ENCODE measurements at places on chromosomes 2 and 18.

GRCh38 chr2:240814280-240814679 is 5.7 kb downstream of the KIF1A start:
- DNase-seq: no peak

GRCh38 chr18:21298351-21298750 is 56.3 kb downstream of the GREB1L start:
- no peak for DNase-seq

DNA sequence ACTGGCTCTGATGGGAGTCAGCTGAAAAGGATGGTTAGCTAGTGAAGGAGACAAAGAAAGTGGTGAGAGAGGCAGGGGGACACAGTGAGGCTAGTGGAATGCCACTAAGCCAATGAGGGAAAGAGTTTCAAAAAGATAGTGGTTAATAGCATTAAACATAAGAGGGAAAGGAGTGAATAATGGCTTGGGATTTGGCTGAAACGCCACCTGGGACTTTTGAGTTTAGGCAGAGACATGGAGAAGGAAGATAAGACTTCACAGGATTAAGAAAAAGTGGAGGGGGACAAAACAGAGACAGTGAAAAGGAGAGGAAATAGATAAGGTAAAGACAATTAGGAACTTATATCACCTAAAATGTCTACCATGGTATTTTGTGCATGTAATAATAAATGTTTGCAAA is 6.9 kb downstream of the CD28 start:
- DNase-seq: no peak

GRCh38 chr2:188117706-188118105 is 174.0 kb upstream of the GULP1 start:
- DNase-seq: no peak

GRCh38 chr18:38076346-38077070 is 510.9 kb upstream of the CELF4 start:
- DNase-seq: no peak

GRCh38 chr2:62016957-62017356 is 111.5 kb downstream of the COMMD1 start:
- DNase-seq: no peak

DNA sequence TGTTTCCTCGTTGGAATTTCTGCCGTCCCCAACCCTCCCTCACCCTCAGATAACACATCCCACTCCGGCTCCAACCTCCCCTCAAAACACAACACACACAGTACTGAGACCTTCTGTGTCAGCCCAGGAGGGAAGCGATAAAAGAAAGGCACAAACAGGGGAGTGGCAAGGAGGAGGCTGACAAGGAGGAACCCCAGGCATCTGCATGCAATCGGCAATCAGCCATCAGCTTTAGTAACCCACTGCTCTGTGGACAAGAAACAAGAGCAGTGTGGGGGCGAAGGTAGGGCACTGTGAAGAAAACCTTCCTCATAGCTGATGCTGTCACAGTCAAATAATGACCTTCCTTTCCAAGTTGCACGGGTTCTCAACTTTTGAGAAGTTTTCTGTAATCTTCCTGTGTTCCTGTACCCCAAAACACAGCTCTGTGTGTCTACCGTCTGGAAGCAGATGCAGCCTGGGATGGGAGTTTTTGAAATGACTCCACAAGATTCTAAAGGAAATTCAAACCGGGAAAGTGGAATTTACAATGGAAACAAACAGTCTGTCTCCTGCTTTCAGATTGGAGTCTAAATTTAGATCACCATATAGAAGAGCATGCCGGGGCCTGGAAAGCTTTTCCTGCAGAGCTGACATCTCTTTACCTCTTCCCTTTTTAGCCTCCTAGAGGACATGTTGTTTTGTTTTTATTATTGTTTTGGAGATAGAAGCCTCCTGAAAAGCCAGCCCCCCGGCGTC is 16.4 kb upstream of the LPIN2 start:
- no peak for DNase-seq

- peak; percentile 47 for DNase-seq
Measured at GRCh38 chr2:118169359-118170005, 81.2 kb downstream of the INSIG2 start.

DNA sequence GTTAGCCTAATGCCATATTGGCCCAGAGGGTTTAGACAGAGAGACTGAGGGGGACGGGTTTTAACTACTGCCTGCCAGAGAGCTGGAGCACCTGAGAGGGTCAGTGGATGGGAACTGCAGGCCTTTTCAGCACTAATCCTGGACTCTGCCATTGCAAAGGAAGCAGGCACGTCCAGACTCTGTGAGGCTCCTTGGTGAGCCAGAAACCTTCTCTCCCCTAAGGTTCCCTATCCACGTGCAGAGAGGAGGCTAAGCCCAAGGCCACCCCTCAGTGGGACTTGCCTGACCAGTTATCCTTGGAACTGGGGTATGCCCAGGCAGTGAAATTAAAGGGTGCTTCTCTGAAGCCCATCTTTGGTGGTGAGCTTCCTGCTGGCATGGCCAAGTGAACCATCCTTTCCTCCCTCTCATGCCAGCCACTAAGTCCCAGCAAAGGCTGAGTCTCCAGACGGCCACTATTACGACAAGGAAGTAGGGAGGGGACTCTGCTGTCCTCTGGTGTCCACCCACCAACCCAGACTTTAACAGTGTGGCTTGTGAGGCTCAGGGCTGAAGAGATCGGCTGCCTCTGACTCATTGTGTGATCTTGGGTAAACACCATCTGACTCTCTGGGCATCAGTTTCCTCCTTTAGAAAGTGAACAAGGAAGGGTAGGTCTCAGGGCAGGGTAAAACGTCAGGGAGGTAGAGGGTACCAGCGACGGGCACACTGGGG is 3.9 kb upstream of the MLPH start:
- DNase-seq: peak; percentile 77

DNA sequence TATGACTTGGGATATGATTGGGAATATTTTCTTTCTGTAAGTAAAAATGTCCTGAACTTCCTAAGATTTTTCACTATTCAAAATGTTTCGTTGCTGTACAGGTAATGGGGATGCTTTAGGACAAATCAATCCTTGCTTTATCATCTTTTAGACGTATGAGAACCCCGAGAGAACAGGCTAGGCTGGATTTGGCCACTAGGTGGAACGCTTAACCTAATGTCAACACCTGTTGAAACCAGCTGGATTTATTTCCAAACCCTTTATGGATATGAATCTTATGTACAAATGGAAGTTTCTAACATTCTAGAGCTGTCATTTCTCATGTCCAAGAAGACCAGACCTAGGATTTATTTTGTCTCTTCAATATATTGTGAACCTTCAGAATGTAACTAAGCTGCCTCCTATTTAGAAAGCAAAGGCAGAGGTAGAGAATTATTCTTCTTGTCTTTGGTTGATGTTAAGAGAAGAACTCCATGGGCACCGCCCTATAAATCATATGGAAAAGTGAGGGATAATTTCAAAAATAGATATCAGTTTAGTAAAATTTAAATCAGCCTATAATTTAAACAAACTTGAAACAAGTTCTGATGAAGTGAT is 96.7 kb downstream of the PMAIP1 start:
- peak; percentile 70 for DNase-seq

DNA sequence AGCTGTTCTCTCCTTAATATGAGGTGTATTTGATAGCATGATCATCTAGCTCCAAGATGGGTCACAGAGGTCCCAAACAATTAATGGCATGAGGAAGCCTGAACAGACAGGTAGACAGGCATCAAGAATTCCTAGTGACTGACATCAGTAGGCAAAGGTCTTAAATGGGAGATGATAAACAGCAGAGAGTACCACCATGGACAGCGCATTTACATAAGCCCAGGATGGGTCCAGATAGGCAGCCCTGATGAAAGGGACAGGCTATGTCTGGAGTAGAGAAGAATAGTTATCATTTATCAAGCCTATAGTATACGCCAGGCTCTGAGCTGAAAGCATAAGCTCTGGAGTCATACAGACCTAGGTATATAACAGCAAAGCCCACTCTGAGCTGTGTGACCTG is 434.7 kb upstream of the SETBP1 start:
- DNase-seq: no peak

GRCh38 chr2:28552045-28552823 is 56.4 kb downstream of the PLB1 start:
- DNase-seq: peak; percentile 78

GRCh38 chr2:188607501-188607900 is 315.8 kb downstream of the GULP1 start:
- DNase-seq: peak; percentile 57

GRCh38 chr2:56613254-56613653 is 429.5 kb downstream of the CCDC85A start:
- no peak for DNase-seq

- DNase-seq: peak; percentile 83
Measured at GRCh38 chr2:38508311-38509039, 94.3 kb downstream of the HNRNPLL start.

GRCh38 chr2:55478610-55479304 is 40.8 kb upstream of the CFAP36 start:
- DNase-seq: no peak

- peak; percentile 6 for DNase-seq
Measured at GRCh38 chr2:43387092-43388062, 161.0 kb upstream of the ZFP36L2 start.

GRCh38 chr2:67828066-67828465 is 234.7 kb downstream of the C1D start:
- no peak for DNase-seq

DNA sequence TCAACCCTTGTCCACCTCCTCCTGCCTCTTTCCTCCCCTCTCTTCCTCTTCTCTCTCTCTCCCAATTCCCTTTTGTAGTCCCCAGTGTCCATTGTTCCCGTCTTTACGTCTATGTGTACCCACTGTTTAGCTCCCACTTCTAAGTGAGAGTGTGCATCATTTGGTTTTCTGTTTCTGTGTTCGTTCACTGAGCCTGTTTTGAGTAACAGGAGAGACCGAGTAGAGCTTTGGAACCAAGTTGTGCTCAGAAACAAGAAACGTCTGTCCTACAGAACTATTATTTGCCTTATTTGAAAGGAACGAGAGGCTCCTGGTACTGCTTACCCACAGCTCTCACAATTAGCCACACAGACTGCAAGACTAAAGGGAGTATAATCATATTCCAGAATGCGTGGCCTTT is 50.1 kb upstream of the MAPRE2 start:
- no peak for DNase-seq

DNA sequence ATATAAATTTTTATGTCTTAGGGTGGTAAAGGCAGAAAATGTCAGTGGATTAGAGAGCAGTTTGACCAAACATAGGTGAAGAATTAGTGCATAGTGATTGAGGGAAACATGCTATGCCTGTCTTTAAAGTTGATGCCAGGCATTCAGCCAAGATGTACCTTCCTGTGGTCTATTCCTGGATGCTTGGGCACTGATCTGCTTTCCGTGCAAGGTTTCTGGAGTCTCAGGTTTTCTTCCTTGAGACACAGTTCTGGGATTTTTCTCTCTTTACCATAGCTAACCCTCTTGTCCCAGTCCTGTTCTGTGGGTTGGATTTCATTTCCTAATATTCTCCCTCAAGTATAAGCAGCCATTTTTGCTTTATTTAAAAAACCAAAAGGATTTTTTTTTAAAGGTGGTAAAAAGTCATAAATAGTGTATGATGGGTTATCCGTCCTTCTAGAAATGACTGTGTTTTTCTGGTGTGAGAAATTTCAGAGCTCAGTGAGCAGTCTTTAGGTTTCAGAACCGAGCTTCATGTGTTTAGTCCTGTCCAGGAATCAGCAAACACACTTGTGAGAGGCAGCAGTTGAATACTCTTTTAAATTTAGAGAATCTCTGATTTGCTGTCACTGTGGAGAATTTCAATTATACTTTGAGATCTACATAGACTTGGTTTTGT is 43.0 kb upstream of the CYBRD1 start:
- no peak for DNase-seq

DNA sequence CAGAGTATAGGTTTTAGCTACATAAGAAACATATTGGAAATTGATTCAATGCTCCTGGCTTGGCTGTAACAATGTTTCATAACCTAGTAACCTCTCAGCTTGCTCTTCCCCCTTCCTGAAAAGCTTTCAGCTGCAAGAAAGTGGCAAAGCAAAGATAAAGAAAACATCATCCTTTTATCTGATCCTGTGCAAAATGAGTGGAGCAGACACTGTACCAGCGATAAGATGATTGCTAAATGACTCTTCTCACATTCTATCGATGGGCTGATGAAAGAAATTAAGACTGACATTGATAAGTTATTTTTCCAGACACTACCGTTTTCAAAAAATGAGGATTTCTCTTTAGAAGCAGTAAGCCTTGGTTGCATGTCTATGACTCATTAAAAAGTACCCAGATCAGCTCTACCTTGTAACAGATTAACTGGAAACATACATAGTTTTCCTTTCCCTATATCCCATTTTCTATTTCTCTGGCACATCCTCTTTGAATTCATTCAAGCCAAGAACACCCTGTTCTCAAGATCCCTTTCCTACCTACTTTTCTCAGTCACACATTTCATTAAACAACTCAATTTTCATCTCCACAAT is 87.1 kb upstream of the LYPD1 start:
- peak; percentile 60 for DNase-seq

- DNase-seq: no peak
Measured at GRCh38 chr2:99707592-99707991, 217.8 kb upstream of the REV1 start.

- peak; percentile 78 for DNase-seq
Measured at GRCh38 chr2:135245071-135245470, 193.0 kb downstream of the RAB3GAP1 start.

GRCh38 chr18:23693846-23694245 is 4.6 kb downstream of the LAMA3 start:
- DNase-seq: no peak

- DNase-seq: no peak
Measured at GRCh38 chr2:118019821-118020220, 6.0 kb upstream of the CCDC93 start.

DNA sequence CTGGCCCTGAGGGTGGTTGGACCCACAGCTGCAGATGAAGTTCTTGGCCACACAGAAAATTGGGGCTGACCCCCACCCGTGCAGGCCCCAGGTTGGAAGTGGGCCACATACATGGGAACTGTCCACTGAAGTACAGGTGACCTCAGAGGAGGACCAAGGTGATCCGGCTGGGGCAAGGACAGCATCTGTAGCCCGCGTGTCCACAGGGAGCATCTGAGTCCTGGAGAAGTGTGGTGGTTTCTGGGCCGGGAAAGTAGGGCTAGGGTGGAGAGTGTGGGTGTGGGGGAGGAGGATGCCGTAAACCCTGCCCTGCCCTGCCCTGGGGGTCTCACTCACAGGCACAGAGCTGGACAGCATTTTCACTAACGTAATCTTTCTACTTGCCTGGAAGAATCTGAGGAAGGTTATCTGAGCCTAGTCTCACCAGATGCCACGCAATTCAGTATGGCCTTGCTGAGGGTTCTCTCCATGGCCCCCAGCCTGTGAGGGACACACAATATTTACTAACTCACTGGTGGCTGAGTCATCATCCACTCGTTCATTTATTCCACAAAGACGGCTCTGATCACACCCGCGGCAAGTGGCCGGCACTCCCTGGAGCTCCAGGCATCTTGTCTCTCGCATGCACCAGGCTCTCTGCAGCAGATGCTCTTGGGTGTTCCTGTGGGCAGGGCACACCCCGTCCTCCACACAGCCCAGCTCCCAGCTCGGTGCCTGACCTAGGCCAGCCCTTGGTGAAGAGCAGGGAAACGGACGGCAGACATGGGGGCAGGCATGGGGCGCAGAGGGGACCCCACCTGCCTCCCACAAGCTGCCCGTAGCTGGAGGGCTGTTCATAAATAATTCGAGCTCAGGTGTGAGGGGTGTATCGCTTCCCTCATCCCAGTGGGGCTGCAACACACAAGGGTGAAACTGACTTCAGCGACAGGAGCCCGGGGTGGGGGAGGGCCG is 51.2 kb downstream of the INHBB start:
- DNase-seq: peak; percentile 54

- no peak for DNase-seq
Measured at GRCh38 chr18:70380915-70381896, 92.4 kb downstream of the SOCS6 start.

GRCh38 chr2:62738981-62739936 is 33.7 kb downstream of the EHBP1 start:
- no peak for DNase-seq

- DNase-seq: peak; percentile 66
Measured at GRCh38 chr2:202965810-202966460, 48.7 kb upstream of the NBEAL1 start.
